Activated CD4-positive, CD25-positive, alpha-beta regulatory T cell treated with anti-CD3 and anti-CD28 coated beads, Interleukin-2, amount 50 U/mL, for 72 hours (primary cell): ENCODE measurements at places on chromosomes 13 and 19.

DNA sequence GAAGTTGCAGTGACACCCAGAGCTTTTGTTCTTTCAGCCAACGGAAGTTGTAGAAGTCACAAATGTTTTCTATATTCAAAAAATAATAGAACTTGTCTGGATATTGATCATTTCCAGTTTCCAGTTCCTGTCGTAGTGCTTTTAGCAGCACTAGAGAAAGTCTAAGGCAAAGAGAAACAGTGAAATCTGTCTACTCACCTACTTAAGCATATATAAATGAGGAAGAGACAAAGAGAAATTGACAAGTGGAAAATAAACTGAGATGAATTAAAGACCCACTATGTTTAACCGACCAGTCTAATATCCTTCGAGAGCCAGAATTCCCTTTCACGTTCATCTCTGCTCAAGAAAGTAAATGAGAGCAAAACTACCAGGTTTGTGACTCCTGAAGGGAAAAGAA is 36.7 kb downstream of the DACH1 start:
- DNase-seq, result no peak

DNA sequence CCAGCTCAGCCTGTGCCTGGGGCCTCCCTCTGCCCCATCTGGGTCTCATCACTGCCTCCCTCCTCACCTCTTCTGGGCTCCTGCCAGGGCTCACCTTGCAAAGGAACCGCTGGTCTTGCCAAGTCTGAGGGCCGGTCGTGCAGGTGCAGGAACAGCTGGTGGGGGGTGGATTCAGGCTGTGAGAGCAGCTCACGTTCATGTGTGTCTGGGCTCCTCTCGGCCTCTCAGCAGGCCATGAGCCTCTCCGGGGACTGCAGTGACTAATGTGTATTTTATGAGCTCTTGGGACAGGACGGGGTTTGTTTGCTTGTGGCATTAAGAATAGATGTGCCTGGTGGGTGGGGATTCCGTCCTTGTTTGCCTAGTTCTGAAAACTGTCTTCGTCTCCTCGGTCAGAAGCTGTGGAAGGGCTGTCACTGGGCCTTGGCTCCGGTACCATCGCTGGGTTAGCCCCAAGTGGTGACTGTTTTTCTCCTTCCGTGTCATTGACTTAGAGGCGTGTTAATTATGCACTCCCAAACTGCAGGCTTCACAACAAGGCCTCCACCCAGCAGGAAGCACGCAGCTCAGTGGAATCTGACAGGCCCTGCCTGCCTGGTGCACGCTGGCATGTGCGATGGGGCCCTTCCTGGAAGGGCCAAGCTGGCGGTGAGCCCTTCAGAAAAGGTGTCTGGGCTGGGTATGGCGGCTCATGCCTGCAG is 77.6 kb downstream of the KDM4B start:
- DNase-seq, result no peak

DNA sequence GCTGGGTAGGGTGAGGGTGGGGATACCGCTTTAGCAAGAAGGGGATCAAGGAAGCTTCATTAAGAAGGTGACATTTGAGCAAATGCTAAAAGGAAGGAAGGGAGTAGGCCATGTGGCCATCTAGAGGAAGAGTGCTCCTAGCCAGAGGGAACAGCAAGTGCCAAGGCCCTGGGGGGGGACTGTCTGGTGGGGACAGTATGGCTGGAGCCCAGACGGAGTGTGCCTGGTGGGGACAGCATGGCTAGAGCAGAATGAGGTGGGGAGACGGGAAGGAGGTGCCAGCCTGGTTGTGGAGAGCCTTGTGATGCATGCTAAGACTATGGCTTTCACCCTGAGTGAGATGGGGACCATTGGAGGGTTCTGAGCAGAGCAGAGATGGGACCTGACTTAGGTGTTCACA is 2.1 kb upstream of the TGFB1 start:
- no peak for DNase-seq

DNA sequence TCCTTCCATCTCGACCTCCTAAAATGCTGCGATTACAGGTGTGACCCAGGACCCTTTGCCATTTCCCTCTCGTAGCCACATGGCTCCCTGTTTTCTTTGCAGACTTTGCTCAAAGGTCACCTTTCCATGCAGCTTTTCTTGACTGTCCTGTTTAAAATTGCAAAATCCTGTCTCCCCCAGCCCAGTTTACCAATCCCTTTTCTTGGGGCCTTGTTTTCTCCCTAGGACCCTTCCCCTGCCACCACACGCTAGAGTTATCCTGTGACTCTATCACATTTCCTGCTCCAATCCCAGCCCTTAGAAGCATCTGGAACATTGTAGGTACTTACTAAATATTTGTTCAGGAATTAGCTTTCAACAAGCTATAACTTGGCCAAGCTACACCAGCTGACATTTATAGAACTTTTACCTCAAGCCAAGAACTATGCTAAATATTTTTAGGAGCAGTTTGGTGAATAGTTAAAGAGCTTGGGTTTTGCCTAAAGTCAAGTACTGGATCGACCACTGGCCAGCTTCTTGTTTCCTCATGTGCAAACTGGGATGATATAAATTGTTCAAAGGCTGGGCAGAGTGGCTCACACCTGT is 9.1 kb upstream of the SERTAD3 start:
- DNase-seq, result no peak

- no peak for DNase-seq
These were observed 136.9 kb downstream of the USP12 start for GRCh38 chr13:27034678-27035111.

DNA sequence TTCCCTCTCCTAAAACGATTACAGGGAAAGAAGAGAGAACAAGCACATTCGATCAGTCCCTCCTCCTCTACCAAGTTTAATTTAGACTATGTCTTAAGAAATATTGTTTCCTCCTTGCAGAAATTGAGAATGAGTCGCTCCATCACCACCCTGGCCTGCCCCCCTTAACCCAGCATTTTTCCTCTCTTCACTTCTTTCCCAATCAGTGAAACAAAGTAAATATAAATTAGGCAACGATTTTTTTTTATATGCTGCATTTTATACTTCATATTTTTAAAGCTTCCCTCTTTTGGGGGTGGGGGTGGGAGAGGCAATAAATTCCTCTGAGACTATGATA is 300.0 kb downstream of the SPRY2 start:
- no peak for DNase-seq

DNA sequence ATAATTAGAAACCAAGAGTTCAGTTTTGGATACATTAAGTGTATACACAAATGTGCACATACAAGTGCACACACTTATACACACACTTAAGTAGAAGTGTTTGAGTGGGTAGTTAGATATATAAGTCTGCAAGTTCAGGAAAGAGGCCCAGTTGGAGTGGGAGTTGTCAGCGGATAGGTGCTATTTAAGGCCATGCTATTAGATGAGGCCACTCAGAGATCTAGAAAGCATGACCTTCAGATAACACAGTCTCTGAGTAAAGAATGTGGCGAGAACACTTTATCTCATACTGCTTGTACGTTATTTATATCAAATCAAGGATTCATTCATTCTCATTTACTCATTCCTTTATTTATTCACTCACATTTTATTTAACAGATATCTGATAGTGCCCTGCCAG is 206.2 kb downstream of the POSTN start:
- DNase-seq, result no peak
